ENCODE measurements at places on chromosomes 13 and 19.

- DNase-seq = no peak
Measured at GRCh38 chr13:66159511-66159910, 1070.6 kb downstream of the PCDH9 start.

GRCh38 chr19:678791-679388, 2.7 kb downstream of the FSTL3 start:
- no peak for DNase-seq

- no peak for DNase-seq
Measured at GRCh38 chr13:39637890-39638289, 17.6 kb upstream of the COG6 start.

DNA sequence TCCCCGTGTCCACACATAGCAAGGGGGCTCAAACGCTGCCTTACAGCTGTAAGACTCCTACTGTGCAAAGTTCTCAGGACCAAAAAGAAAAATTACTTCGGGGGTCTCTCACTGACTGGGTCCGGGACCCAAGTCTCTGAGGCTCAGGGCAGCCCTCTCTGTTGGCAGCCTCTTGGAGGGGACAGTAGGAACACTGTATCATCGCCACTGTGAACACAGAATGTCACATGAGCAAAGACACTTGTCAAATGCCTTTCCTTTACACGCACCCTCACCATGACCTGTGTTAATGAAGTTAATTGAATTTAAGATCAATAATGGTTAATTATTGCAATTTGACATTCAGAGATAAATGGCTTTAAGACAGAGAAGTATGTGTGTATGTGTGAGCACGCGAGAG, 49.6 kb downstream of the TSHZ3 start:
- DNase-seq = no peak

DNA sequence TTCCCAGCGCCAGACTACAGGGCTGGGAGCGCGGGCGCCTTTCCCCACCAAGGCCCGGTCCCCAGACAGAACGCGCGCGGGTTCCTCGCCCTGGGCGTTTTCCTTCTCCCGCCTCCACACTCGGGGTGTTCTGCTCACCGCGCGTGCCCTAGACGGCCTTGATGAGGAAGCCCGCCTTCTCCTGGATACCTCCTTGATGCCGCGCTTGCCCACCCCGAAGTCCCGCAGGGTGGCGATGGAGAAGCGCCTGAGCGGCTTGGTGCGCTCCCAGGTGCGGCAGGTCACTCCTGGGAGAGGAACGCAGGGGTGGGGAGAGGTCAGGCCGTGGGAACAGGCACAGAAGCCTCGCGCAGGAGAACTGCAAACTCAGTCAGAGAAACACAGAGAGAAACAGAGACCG, 34.8 kb downstream of the CYP2B6 start:
- no peak for DNase-seq

- no peak for DNase-seq
Measured at GRCh38 chr13:93230261-93230855, 3.8 kb downstream of the GPC6 start.

DNA sequence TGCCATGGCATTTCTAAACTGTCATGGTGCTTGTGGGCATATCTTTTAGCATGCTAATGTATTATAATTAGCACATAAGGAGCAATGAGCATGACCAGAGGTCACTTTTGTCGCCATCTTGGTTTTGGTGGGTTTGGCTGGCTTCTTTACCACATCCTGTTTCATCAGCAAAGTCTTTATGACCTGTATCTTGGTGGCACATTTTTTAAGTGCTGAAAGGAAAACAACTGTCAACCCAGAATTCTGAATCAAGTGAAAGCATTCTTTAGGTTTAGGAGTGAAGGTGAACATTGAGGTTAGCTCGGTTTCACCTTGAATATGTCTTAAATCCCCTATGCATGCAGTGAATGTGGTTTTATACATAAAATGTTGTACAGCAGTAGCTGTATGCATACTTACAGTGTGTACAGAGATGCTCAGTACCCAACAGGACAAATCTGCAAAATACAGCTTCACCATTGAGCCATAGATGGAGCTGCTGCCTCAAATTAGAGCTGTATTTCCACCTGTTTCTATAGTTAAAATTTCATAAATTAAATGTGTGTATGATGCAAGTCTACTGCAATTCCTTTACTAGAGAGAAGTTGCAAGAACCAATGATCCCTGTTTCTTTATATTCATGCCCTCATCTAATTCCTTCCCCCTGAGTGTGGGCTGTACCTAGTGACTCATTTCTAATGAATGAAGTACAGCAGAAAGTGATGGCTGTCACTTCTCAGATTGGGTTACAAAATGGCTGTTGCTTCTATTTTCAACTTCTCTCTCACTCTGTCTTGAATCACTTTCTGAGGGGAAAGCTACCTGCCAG, 25.2 kb upstream of the IGSF23 start:
- peak; percentile 68 for DNase-seq

Data from suppressor macrophage treated with lipopolysaccharide for 4 hours (primary cell).